Type B pancreatic cell (in vitro differentiated cells): ENCODE measurements at places on chromosomes 12 and 14. TPM values are rescaled to one million over a fixed set of nuclear protein-coding genes. Genes with fewer than 3 reads are reported as not detected.

DNA sequence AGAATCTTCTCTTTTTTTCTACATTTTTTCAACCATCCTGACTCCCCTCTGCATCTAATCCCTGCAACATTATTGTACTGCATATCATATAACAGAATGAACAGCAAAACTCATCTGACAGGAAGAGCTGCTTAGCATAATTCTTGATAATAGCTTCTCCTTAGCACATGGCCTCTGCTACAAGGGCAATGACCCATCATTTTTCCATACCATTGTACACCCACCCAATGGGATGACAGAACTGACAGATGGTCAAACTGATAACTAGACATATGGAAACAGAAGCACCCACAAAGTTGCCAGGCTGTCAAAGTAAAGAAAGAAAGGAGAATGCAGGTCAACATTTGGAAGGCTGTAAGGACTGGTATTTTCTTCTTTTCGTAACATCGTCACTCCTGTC is 390.4 kb upstream of the USP15 start:
- DNase-seq = no peak

DNA sequence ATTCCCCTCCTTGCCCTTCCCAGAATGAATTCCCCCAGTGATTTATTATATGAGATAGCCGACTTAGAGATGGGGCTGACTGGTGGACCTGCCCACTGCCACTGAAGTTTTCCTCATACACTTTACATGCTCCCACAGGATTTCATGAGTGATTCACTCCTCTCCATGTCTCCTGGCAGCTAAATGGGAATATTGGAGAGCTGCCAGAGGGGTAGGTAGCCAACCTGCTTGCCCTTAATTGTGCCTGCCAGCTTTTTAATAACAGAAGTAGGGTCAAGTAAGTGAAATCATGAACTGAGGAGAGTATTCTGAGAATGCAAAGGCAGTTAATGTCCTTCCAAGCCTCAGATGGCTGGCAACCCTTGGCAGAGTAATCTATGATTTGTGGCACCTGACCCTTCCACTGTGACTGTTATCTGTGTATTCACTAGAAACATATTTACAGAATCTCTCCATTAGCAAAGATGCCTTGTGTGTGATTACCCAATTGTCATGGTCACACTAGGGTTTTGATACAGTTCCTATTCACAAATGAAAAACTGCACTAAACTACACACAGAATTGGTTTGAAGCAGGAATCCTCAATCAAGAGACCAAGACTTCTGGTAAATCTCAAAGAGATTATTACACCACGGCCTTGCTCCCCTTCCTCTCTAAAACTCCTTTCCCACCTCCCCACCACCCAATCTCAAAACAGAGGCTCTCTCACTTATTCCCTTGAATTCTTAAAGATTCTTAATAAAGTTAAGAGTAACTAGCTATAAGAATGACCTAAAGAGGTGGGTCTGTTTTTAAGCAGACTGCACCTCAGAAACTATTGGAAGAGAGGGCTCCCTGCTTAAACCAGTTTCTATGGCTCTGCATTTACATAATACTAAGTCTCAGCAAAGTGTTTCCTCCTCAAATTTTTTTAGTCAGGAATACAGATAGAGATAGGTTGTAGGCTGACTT is 17.2 kb downstream of the NKX2-1 start:
- DNase-seq = no peak

DNA sequence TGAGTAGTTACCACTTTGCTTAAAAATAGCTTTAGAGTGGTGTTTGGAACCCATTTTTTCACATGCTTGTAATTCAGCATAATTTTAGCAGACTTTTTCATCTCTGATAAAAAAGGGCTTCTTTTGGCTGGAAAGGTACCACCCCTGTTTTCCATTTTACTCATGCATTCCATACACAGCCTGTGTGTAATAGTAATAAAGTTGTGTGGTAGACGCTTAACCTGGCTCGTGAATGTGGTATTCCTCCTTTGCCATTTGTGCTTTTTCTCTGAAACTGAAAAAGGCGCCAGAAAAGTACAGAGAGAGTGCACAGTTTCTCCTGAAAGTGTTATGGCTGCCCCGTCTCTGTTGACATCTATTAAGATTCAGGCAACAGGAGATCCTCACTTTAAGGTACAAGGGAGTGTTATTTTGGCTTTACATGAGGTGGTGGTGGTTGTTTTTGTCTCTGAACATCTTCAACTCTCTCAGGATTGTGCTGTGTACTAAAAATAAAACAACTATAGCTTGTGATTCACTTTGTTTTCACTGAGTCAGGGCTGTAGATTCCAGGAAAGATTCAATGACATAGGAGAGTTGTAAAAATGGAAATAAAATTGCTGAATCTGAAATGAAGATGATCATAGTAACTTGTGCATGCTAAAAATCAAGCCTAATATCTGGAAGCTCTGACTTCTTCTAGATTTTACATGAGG is 45.6 kb upstream of the MIS18BP1 start:
- DNase-seq = no peak

The HELB gene
- total RNA-seq = 3.8 and 5.5 TPM in 2 replicates

The GPR65 gene
- not detected in 2 replicates for total RNA-seq

The DNAJC22 gene
- total RNA-seq = 3.6 and 5.0 TPM in 2 replicates
